ENCODE measurements at places on chromosomes 3 and 15.

DNA sequence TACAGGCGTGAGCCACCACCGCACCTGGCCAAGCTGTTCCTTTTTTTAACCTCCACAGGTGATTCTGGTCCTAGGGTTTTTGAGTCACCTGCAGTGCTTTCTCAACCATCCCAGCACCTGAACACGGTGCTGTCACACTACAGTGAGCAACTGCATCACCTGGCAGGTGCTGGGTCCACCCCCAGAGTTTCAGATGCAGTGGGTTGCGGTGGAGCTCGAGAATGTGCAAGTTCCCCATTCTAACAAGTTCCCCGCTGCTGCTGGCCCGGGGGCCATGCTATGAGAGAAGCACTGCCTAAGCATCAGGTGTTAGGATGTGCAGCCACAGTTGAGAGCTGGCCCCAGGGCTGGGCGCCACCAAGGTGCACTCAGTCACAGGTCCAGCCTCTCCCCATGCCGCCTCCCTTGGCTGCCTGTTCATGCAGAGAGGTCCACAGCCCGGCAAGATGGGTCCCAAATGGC, 18.0 kb downstream of the ISG20 start:
- no peak for DNase-seq

DNA sequence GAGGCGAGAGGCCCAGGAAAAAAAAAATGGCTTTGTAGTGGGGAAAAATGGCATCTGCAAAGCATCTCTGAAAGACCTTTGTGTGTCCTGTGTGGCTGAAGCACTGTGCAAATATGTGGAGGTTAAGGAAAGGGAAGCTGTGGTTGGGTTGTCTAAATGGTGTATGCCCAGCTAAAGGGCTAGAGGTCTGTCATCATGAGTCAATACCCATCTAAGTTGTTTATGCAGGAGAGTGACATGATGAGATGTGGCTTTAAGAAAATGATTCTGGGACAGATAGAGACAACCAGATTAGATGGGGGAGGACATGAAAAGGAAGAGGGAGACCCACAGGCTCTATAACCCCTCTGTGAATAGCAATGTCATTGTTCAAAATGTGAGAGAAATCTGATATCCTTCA, 280.7 kb downstream of the MFSD1 start:
- no peak for DNase-seq

DNA sequence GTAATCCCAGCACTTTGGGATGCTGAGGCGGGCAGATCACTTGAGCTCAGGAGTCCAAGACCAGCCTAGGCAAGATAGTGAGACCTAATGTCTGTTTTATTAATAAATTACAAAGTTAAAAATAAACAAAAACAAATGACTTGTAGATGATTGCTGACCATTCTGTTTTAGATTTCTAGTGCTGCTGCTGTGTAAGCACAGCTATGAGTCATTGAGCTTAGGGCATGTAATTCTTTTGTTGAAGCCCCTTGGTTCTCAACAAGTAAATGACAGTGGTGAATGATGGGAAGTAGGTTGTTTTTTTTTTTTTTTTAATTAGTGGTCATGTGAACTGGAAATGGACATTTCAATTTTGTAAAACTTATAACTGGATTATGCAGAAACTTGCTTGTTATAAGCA, 63.3 kb downstream of the LEO1 start:
- DNase-seq, result no peak

DNA sequence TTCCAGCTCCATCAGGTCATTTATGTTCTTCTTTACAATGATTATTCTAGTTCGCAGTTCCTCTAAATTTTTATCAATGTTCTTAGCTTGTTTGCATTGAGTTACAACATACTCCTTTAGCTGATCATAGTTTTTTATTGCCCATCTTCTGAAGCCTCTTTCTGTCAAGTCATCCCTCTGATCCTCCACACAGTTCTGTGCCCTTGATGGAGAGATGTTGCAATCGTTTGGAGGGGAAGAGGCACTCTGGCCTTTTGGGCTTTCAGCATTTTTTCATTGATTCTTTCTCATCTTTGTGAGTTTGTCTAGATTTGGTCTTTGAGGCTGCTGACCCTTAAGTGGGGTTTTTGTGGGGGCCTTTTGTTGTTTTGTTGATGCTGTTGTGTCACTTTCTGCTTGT, 234.6 kb upstream of the CBLB start:
- no peak for DNase-seq

DNA sequence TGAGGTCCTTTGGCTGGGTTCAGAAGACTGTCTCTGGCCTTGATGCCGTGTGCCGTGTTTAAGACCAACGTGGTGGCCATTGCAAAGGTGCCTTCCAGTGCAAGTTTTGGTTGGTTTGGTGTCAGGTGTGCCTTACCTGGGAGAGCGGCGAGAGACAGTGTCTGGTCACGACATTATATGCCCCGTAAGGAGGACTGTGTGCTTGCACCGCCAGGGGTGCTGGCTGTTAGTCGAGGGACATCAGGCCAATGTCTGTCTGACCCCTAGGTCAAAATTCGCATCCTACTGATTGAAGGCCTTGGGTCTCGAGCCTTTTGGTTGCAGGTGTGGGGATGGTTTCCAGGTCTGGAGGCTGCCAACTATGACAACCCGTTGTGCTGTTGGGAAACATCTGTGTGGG, 111.9 kb downstream of the SNRPN start:
- DNase-seq, result no peak

GRCh38 chr3:187403768-187404288, 35.6 kb downstream of the RTP4 start:
- DNase-seq, result no peak

- DNase-seq, result no peak
Observed at GRCh38 chr3:74267131-74267530, 347.3 kb downstream of the CNTN3 start.

DNA sequence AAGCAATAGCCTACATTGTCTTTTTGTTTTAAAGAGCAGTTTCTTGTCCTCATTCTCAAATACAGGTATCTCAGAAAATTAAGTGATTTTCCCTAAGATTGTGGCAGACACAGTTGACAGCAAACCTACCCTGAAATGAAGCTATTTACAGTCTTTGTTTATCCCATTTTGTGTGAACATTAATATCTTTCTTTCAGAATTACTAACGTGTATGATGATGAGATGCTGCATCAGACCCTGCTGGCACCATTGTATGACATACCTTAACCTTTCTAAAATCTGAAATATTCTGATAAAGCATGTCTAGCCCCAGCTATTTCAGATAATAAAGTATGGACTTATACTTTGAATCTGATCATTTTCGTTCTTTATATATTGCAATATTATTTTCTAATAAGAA, 185.9 kb downstream of the RSRC1 start:
- DNase-seq, result no peak

GRCh38 chr3:103711670-103712069, 1276.9 kb downstream of the ZPLD1 start:
- no peak for DNase-seq

GRCh38 chr3:6097556-6097955, 763.4 kb upstream of the GRM7 start:
- DNase-seq, result no peak

DNA sequence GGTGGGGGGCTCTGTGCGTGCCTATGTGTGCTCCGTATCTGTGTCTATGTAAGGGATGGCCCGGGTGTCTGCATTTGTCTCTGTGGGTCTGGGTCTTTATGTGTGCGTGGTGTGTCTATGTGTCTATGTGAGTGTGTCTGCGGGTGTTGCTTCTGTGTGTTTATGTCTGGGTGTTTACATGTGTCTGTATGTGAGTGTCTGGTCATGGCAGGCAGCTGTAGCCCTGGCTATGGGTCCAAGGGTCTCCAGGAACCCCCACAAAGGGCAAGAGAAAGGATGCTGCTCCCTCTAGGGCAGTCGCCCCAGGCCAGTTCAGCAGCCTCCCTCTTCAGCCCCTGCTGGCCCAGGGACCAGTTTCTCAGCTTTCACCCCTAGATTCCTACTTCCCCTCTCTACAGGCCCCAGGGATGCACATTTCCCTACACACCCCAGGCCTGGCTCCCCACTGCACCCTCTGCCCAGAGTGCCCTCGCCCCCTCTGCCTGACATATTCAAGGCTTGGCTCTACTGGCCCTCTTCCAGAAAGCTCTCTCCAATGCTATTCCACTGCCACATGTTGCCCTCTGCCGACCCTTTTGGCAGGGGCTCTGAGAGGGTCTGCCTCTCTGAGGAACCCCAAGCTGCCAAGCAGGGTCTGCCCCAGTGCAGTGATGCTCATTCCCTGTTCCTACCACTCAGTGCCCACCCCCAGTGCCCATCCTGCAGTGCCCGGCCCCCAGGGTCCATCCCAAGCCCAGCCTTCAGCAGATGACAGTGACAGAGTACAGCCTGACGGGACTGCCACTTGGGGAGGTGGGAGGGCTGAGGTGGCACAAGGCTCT, 1.0 kb upstream of the MYL3 start:
- DNase-seq, result no peak

DNA sequence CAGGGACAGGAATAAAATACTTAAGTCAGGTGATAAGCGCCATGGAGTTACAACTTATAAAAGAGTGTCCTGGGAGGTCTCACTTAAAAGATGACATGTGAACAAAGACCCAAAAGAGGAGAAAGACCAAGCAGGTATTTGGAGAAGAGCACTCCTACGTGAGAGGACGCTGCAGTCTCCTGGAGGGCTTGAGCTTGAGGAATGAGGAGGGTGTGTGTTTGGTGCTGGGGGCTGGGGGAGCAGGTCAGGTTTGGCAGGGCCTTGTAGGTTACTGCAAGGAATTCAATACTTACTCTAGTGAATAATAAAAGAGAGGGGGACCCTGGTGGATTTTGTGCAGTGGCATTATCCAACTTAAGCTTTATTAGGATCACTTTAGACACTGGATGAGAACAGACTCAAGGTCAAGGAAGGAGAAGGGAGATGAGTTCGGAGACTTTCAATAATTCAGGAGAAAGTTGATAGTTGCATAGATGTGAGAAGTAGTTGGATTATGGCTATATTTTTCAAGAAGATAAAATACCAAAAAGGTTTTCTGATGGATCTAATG, 32.4 kb downstream of the TNIK start:
- DNase-seq, result no peak

DNA sequence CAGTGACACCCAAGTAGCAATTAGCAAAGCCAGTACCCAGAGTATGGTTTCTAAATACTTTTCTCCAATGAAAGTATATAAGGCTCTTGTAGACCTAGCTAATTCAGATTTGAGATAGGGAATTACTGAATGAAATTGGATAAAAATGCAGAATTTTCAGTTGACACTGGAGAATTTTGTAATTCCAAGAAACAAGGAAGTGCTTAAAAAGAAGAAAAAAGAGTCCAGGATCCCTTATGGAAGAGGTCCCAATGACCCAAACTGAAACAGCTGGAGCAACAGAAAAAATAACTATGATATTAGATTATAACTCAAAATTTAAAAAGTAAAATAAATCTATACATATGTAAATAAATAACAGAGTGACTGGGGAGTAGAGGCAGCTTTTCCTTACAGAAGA, 335.2 kb downstream of the C3orf38 start:
- no peak for DNase-seq

DNA sequence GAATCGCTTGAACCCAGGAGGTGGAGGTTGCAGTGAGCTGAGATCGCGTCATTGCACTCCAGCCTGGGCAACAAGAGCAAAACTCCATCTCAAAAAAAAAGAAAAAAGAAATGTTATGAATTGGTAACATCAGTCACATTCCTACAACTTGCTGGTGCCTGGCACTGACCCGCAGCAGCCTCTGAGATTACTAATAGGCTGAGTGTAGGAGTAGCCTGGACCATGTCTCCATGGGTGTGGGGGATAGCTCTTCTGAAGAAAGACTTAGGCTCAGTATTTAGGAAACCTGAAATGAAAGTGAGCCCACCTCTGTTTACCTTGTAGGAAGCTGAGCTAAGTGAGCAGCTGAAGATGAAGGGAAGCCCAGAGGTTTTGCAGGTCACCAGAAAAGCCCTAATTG, 148.3 kb downstream of the LRRC28 start:
- DNase-seq, result no peak

GRCh38 chr15:40942878-40943277, 10.4 kb upstream of the CHAC1 start:
- DNase-seq, result no peak

DNA sequence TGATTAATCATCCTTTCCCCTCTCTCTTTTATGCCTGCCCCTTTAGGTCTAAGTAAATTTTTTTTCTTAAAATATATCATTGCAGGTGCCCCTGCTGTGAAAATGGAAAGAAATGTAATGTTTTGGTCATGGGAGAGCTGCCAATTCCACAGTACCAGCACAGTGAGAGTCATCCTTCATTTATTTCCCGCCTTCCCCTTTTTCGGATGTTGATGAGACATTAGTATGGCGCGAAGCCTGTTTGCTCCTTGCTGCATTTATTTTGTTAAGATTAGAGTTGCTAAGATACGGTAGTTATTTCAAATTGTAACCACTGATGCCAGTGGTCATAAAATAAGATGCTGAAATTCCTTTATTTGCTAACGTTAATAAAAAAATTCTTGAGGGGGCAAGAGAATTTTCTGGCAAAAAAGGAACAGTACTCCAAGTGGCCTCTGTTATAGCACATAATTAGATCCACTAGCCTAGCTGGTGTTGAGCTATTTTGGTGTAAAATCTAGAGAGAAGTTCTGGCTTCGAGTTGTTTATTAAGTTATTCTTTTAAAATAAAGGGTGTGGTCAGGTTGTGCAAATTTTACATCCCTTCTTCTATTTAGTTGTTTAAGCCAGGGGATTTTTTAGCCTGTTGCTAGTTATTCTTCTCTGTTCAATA, 62.8 kb downstream of the MDFIC2 start:
- DNase-seq, result no peak

- DNase-seq, result no peak
Observed at GRCh38 chr3:119990888-119991287, 103.4 kb downstream of the GSK3B start.

DNA sequence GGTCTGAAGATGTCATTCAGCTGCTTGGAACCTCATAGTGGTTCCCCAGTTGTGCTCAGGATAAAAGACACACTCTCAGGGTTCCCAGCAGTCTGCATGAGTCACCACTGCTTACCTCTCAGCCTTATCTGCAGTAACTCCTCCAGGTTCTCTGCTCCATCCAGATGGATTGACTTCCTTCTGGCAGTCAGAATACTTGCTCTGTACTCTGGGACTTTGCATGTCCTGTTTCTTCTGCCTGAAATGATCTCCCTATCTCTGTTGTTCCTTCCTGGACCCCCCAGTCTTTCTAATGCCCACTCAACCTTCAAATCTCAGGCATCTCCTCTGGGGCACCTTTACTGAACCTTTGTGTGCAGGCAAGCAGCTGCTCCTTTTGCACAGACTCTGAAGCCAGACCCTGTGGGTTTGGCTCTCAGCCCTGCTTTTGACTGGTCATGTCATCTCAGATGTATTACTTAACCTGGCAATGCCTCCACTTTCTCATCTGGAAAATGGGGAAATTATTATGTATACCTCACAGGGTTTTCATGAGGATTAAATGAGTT, 38.4 kb downstream of the ITPR1 start:
- DNase-seq, result no peak

GRCh38 chr3:12601072-12601471, 44.2 kb downstream of the MKRN2 start:
- no peak for DNase-seq

GRCh38 chr3:130377960-130378676, 32.6 kb downstream of the COL6A5 start:
- no peak for DNase-seq

- no peak for DNase-seq
Observed at GRCh38 chr15:69722924-69723323, 270.3 kb downstream of the RPLP1 start.

DNA sequence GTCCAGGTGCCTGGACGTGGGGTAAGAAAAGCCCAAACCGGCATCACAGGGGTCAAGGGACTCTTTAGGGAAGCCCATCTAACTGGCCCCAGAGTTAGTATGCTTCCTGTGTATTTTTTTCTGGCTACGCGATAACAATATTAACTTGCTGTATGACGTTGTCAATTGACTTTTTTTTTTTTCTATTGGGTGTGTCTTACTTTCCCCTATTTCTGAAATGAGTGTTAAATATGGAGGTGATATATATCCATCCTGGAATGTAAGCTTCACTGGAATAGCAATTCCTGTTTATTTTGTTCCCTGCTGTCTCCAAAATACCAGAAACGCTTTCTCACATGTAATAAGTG, 598 bp upstream of the GMNC start:
- no peak for DNase-seq
